Effector memory CD4-positive, alpha-beta T cell (primary cell): ENCODE measurements at places on chromosomes 6 and 20.
A peak's percentile ranks its signal among the peaks of the same experiment; 100 is the strongest.

- DNase-seq: no peak
Observed at GRCh38 chr20:22307409-22307808, 277.0 kb downstream of the FOXA2 start.

DNA sequence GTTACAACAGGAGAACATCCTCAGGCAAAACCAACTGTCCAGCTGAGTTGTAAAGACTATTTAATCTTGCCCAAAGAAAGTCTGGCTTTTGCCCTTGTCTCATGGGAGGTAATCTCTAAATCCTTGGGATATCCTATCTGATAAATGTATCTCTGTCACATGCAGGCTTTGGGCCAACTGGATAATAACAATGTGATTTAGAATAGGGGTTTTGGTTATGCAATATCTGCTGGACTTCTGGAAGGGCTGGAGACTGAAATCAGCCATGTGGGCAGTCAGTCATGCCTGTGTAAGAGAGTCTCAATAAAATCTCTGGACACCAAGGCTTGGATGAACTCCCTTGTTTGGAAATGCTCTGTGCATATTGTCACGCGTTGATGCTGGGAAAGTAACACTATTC, 56.3 kb upstream of the PRL start:
- DNase-seq: no peak

- no peak for DNase-seq
Observed at GRCh38 chr6:159059885-159060506, 15.2 kb upstream of the TAGAP start.

DNA sequence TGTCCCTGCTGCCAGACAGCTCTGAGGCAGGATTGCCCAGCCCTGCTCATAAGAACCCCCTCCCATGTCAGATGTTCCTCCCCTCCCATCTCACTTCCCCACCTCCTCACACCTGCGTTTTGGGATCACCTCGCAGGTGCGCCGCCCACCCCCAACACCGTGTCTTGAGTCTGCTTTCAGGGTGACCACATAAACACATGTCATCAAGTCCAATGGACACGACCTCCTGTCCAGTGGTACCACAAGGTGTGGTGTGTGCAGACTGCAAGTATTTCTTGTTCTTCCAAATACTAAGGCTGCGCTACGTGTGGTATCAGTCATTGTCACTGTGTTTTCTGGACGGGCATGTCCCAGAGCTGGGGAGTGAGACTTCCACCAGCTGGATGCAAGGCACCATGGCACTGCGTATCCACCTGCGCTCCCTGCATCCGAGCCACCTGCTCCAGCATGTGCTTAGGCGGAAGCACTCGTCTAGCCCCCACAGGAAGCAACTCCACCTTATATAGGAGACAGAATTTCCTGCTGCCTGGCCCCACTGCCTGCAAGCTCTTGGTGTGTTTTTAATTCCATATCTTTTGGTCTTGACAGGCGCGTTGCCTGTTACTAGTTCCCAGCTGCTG, 119.7 kb upstream of the NXT1 start:
- no peak for DNase-seq

- no peak for DNase-seq
Observed at GRCh38 chr6:116352515-116353471, 18.0 kb upstream of the DSE start.

- DNase-seq: no peak
Observed at GRCh38 chr6:85458782-85459181, 8.9 kb downstream of the NT5E start.

DNA sequence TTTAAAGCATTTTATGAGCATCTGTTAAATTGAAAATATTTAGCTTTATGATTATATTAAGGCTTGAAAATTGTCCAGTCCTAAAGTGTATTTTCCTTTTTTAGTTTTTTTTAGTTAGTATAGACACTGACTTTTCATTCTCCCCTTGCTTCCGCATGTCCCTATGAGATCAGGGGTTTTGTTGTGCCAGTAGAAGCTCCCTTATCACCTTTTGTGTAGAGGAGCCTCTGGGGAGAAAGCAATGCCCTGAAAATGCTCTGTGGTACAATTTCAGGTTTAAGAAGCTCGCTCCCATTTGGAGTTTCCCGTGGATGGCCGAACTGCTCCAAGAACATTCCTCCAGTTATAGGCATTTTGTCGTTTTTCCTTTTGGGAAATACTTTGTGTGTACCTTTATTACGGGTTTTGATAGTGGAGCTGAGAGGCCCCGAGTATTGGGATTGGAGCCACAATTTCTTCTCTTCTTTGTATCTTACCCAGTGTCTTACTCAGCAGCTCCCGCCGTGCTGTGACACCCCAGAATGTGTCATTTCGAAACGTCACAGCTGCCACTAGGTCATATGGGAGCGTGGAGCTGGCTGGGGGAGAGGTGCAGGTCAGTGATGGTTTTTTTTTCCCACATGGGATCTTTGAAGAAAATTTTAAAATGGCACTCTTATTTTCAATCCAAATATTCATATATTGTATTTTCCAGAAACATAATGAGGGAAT, 49.9 kb downstream of the RPRD1B start:
- DNase-seq: no peak

DNA sequence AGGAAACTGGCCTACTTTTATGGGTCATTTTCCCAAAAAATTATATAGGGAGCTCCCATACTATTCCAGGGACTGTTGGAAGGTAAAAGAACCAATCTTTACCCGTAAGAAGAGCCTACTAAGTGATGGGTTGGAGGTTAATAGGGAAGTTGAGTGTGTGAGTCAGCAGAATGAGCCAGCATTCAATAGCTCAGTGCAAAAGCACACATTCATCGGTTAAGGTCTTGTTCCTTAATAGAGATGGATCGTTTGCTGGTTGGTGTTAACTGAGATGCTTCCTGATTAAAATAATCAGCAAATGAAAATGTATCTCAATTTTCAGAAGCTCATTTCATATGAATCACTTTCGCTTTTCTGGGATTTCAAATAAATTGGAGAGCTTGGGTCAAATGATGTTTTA, 115.3 kb upstream of the MRPS10 start:
- no peak for DNase-seq

- no peak for DNase-seq
Observed at GRCh38 chr20:49685809-49686208, 27.9 kb downstream of the B4GALT5 start.

DNA sequence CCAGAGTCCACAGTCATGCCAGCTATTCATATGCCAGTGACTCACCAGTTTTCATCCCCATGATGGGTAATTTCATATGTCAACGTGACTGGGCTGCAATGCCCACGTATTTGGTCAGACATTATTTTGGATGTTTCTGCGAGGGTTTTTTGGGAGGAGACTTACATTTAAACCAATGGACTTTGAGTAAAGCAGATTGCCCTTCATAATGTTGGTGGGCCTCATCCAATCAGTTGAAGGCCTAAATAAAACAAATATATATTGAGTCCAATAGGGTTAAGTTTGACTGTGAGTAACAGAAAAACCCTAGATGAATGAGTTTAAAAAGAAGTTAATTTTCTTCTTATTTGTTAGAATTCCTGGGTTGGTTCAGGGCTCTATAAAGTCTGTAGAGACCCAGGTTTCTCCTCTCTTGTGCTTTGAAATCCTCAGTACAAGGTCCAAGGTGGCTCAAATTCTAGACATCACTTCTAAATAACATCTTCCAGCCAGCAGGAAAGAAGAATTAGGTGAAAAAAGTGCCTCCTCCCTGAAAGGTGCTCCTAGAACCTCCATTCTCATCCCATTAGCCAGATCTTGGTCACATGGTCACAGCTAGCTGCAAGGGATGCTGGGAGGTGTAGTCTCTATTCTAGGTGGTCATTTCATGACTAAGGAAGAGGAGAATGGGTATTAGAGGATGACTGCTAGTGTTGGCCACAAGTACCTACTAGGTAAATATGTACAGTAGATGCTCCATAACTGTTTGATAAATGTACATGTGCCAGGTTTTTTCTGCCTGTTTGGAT, 16.7 kb upstream of the NEDD9 start:
- no peak for DNase-seq

DNA sequence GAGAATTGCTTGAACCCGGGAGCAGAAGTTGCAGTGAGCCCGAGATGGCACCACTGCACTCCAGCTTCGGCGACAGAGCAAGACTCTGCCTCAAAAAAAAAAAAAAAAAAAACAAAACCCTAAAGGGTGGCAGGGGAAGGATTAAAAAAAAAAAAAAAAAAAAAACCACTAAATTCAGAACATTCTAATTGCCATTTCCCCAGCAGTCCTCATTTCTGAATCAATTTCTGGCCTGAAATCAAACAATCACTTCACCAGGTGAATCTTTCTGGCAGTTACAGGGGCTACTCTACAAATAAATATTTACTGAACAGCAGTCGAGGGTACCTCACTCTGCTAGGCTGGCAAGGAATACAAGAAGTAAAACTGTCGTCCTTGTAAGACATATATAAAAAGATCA, 1.2 kb downstream of the UQCC1 start:
- no peak for DNase-seq

DNA sequence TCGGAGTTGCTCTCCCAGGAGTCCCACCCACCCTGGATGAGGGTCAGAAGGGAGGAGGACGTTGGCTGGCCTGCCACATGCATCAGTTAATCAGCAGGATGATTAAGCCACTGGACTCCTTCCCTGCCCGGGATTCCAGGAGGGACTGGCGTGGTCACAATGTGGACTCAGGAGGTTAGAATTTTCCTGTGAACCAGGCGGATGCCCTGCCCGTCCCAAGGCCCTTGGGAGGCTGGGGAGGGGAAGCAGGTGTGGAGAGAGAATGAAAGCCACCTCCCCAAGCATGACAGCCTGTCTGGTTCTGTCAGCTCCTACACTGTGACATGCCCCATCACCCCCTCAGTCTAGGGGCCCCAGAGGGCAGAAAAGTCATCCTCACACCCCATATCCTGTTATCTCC, 11.6 kb upstream of the ITPR3 start:
- DNase-seq: no peak

GRCh38 chr6:24614043-24614420, 32.0 kb downstream of the KIAA0319 start:
- DNase-seq: no peak

- DNase-seq: no peak
Observed at GRCh38 chr20:58483470-58483869, 31.7 kb downstream of the APCDD1L start.

DNA sequence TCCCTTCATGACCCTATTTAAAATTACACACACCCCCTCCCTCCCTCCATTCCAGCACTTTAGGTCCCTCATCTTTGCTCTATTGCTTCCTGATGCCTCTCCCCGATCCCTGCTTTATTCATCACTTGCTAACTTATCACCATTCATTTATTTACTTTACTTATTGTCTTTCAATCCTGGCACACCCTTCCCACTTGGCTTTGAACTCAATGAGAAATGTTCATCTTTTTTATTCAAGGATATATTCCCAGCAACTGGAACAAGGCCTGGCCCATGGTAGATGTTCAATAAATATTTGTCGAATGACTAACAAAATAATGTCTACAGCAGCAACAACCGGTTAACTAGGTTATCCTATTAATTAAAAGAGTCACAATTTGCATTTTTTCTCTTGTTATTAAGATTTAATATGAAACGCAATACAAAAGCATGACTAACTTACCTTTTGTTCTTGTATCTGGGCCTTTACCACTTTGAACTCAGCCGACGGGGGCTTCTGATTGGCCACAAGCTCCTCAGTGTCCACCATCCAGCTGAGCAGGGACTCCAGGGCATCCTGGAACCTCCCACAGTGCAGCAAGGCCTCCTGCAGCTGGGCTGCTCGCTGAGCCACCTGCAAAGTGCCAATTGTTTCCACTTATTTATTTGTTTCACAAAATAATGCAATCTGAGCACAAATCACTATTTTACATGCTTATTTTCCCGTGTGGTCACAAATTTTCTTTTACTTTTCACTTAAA, 107.8 kb downstream of the DST start:
- no peak for DNase-seq

DNA sequence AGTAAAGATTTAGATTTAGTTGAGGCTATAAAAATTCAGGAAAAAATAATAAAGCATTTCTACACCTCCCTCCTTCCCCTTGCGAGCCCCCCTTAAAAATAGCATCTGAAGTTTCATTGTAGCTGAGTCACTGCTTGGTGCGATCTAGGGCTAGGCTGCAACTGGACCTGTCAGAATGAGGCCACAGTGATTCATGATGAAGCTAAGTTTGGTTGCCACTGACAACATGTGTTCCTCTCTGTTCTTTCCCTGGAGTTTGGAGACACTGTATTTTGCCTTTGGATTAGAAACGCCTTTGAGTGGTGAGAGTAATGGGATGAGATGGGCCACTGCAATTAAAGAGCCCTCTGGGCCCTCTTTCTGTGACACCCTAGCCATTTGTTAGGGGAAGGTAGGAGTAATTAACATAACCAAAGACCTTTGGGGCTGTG, 334.1 kb downstream of the NRN1 start:
- no peak for DNase-seq

DNA sequence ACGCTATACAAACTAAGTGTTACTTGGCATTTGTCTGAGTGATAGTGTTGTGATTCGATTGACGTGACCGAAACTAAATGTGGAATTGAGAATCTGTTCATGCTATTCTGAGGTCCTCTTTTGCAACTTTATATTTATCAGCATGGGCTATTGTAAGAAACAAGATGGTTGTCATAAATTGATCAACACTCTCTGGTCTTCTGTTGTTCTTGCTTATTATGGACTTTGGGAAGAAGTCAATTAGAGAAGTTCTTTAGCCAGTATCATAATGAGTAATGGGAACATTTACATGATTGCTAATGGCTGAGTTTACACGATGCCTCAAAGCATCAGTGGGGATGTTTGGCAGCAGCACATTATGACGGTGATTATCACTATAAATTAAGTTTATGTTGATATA, 195.0 kb downstream of the CD83 start:
- no peak for DNase-seq

- DNase-seq: peak; percentile 16
Observed at GRCh38 chr6:136846046-136846445, 23.7 kb downstream of the PEX7 start.

- no peak for DNase-seq
Observed at GRCh38 chr20:35489717-35490116, 34.3 kb downstream of the CEP250 start.

- DNase-seq: no peak
Observed at GRCh38 chr6:52233975-52234823, 10.1 kb downstream of the IL17F start.

DNA sequence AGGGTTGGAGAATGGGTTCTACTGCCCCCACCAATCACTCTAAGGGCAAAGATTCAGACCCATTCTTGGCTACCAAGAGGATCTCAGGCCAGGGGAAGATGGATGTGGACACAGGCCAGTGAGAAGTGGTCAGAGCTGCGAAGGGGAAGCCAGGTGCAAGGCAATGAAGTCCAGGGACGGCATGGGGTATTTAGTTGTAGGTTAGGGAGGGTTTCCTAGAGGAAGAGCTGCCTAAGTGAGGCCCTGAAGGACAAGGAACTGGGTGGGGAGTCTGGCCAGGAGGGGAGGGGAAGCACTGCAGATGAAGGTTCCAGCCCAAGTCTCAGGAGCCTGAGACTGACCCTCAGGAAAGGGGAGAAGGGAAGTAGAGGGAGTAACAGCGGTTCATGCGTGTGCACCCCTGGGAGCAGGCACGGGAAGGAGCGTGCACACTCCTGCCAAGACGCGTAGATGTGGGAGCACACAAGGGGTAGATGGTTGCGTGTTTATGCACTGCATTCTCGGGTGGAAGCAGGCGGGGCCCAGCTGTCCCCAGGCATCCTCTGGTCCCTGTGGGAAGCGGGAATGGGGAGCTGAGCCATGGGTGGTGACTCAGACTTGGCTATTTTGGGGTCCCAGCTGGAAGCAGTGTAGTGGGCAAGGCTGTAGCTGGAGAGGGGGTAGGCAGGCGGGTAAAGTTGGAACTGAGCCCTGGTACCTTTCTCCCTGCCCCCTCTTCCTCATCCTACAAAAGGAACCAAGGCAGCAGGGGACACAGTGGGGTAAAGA, 3.3 kb downstream of the ACTL10 start:
- no peak for DNase-seq
